ENCODE measurements at places on chromosomes 7 and 10.
A peak's percentile ranks its signal among the peaks of the same experiment; 100 is the strongest.

DNA sequence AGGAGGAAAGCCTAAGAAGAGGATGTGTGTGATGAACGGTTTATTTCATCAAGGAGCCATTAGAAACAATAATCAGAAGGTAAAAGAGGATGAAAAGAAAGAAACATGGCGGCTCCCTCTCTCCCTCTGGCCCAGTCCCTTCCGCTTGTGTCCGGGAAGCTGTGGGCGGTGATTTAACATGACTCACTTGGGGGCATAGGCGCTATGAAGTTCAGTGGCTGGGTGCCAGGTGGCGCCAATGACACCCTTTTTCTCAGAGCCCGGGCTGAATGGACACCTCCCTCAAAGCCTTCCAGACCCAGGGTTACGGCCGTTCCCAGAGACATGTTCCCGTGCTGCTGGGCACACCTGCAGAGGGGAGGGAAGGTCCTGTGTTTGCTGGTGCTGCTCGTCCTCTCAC lies 244.0 kb downstream of the SKAP2 start:
- DNase-seq, result no peak

DNA sequence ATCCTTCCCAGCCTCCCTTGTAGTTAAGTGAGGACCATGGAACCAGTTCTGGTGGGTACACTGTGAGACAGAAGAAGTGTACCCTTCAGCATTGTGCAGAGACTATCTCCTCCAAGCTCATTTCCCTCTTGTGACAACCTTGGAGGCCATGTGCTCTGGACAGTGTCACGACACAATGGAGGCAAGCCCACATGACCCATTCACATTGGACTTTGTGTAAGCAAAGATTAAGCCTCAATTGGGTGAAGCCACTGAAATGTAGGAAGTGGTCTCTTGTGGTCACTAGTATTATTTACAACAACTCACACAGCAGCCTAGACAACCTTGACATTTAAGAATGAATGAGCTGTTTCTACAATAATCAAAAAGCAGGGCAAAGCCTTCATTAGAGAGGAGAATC lies 124.2 kb downstream of the INHBA start:
- no peak for DNase-seq

DNA sequence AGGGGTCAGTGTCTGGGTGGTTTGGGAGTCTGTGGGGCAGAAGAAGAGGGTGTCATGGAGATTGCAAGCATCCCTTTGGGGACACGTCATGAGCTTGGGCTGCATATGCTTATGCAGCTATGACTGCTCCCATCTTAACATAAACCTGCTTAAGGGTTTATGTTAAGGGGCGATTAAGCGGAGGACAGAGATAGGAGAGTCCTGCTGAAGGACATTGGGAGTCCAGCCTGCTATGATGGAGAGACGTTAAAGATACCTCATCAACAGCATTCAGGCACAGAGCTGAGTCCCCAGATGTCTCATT lies 76.8 kb upstream of the AKR1E2 start:
- no peak for DNase-seq

GRCh38 chr10:102555781-102556328 lies 52.1 kb downstream of the SUFU start:
- DNase-seq, result no peak

GRCh38 chr7:106041140-106041717 lies 70.9 kb downstream of the SYPL1 start:
- peak; percentile 21 for DNase-seq

DNA sequence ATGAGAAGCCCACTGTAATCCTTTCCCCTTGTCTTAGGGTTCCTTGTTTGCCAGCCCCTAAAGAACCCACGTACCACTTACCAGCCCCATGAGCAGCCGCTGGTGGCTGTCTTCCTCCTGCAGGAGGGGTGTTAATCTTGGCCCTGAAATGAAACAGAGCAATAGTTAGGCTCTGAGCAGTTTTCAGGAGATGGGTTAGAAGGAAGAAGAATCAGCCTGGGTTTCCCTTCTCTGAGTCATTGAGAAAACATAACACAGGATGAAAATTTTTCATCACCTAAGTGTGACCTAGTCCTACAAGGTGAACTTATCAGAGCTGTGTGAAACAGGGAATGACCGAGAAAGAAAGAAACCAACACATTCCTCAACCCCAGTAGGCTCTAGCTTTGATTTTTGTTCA lies 90.0 kb downstream of the GSAP start:
- no peak for DNase-seq

DNA sequence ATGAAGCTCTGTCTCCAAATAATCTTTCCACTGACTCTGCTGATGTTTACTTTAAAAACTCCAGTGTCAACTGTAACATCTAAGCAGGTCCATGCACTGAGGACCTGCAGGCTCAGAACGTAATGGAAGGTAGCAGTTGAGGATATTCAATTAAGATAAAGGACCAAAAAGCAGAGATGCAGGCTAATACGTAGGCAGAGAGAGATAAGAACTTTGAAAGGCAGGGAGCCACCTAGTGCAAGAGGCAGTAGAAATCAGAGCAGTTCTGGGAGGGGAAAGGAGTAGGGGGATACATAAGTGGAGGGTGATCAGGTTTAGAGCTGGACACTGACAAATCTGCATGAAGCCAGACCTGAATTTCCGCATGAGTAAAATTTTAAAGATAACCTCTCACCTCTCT lies 114.5 kb upstream of the POM121L12 start:
- DNase-seq, result no peak

DNA sequence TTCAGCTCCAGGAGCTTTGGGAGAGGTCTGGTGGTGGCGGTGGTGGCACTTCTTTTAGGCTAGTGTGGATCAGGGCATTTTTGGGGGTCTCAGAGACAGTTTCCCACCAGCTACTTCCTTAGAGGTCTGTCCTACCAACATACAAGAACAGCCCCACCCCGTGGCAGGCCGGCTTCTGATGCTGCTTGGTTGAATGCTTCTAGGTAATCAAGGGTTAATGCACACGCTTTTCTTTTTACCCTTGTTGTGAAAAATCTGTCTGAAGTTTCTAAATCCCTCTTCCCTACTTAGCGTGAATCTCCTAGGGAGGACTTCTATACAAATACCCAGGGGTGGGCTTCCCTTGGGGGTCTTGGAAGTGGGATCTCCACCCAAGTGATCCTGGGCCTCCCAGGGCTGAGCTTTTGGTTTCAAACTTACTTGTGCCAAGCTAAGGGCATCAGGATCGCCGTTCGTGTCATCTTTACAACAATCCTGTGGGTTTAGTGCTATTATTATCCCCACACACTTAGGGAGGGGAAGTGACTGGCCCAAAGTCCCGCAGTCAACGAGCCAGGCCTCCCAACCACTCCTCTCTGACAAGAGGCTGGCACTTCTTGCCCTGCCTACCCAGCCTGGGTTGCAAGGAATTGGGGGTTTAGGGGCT lies 1.7 kb downstream of the SH2B2 start:
- no peak for DNase-seq

DNA sequence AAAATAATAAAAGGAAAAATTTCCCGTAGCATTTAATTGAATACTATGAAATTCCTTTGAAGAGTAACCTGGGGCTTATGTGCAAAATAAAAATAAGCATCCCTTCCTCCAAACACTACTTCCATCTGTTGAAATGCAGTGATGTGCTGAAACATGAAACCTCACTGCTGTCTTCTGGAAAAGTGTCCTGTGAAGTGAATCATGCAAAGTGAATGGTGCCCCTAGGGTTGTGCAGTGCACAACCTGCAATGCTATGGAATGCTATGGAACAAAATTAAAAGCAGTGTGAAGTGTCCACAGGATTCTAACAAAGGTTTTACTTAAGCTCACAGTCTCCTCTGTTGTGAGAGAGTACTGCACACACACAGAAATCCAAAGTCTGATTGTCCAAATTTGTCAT lies 480.9 kb downstream of the ETV1 start:
- no peak for DNase-seq

DNA sequence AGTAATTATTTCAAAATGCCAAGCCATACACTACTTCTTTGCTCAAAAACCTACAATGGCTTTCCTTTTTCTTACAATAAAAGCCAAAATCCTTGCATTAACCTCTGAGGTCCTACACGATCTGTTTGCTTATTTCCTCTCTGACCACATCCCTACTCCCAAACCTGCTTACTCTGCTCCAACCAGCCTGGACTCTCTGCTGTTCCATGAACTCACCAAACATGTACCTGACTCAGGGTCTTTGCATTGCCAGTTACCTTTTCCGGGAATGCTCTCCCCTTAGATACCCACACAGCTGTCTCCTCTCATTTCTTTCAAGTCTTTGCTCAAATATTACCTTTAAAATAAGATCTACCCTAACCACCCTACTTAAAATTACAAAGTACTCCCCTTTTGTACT lies 2.3 kb downstream of the ABCB4 start:
- no peak for DNase-seq

GRCh38 chr7:145915679-145916078 lies 200.9 kb upstream of the CNTNAP2 start:
- DNase-seq, result no peak

- DNase-seq, result no peak
Observed at GRCh38 chr10:51159841-51160240, 85.6 kb downstream of the PRKG1 start.

- DNase-seq, result no peak
Observed at GRCh38 chr7:54864663-54865062, 105.7 kb upstream of the SEC61G start.

GRCh38 chr10:13614530-13615332 lies 28.0 kb downstream of the PRPF18 start:
- DNase-seq, result no peak

GRCh38 chr10:58810751-58811150 lies 298.1 kb downstream of the BICC1 start:
- no peak for DNase-seq

- no peak for DNase-seq
Observed at GRCh38 chr10:101646364-101646763, 48.6 kb downstream of the FBXW4 start.

GRCh38 chr7:12722636-12723605 lies 35.5 kb downstream of the ARL4A start:
- peak; percentile 16 for DNase-seq

DNA sequence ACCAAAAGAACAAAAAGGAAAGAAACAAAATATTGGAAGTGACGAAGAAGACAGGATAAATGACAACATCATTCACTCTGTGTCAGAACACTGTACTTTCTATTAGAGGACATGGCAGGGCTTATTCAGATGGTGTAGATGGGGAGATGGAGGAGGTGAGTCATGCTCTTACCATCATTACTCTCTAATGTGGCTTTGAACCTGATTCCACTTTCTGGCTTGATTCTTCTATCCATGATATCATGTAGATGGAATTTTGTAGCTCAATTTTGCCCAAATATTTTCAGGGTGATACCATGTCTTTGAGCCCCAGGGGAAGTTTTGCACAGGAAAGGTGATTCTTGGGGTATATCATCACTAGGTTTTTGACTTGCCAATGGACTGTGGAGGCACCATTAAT lies 91.7 kb downstream of the CFAP58 start:
- no peak for DNase-seq

DNA sequence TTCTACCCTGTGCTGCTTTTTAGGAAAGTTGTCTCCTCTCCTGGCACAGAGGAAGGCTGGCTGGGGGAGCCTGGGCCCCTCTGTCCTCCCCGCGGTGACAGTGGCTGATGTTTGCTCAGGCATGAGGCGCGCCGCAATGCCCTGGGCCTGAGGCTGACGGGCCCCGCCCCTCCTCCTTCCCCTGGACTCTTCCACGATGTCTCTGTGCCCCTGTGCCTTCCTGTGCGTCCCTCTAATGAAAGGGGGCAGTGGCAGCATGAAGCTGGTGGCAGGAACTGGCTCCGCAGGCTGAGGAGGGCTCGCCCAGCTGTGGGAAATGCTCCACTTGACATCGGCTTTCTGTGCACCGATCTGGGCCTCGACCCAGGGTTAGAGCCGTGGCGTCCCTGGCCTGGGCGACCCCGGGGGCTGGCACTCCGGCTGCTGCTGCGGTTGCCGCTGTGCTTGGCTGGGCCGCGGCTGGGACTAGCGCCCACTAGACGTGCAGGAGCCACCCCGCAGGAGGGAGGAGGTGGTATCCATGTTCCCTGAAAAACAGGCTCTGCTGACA lies 67.9 kb downstream of the ZNF680 start:
- DNase-seq, result no peak

DNA sequence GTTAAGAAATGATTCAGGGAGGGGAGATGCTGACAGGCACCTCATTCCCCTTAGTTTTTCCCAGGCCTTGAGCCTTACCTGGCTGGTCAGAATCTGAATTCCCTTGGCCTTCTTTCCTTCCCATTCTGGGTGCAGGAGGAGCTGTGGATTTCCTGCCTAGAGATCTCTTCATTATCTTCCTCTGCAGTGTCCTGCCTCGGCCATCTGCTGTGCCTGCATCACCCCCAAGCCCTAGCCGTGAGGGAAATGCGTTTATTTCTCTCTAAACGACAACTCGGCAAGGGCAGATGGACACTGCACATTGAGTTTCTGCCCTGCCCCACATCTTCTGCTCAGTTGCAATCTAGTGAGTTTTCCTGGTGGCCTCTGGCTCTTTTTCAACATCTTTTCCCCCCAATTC lies 26.7 kb downstream of the ZCWPW1 start:
- DNase-seq, result no peak

DNA sequence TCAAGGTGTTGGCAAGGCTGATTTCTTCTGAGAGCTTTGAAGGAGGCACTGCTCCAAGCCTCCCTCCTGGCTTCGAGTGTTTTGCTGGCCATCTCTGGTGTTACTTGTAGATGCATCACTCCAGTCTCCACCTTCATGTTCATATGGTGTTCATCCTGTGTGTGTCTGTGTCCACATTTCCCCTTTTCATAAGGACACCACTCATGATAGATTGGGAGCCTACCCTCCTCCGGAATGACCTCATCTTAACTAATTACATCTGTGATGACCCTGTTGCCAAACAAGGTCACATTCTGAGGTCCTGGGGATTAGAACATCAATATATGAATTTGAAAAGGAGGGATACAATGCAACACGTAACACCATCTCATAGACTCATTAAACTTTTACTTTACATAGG lies 119.0 kb downstream of the CREB5 start:
- no peak for DNase-seq

GRCh38 chr7:28479507-28479947 lies 67.2 kb downstream of the CREB5 start:
- DNase-seq, result no peak

DNA sequence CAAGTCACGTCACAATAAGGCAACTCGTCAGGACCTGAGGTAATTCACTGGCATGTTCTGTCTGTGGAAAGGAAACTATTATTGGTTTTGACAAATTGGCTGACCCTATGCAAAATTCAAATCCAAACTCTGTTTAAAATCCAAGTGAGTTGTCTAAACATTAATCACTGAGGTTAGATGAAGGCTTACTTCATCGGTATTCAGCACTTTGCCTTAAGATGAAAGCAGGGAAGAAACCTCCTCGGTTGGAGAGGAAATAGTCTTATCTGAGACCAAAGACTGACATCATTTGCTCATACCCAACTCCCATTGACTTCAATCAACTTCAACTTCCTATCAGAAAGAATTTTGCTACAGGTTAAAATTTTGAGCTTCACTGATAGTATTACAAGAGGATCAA lies 355.1 kb upstream of the MBL2 start:
- DNase-seq, result no peak

DNA sequence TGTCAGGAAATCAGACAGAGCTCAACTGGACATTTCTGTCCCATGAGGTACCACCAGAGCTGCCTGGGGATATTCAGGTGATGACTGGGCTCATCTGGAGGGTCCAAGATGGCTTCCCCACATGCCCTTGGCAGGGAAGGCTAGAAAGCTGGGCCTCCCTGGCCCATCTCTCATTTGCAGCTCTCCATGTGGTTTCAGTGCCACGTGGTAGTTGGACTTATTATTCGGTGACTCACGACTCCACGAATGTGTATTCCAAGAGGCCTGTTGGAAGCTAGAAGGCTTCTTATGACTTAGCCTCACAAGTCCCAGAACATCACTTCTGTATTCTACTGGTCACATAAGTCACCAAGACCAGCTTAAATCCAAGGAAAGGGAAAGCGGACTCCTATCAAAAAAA lies 22.8 kb downstream of the NSMCE4A start:
- DNase-seq, result no peak
